ENCODE measurements at places on chromosomes 16 and 17. TPM values are rescaled to one million over a fixed set of nuclear protein-coding genes. Genes with fewer than 3 reads are reported as not detected.

Gene MYADML2
- not detected for total RNA-seq

Gene PLK1
- total RNA-seq, result 88.1 TPM

Gene SLFN12
- total RNA-seq, result 12.5 TPM

Gene YBX2
- 1.4 TPM for total RNA-seq

Gene COPRS
- total RNA-seq, result 21.9 TPM

Gene TOX3
- total RNA-seq, result not detected

Gene CCDC137
- 43.7 TPM for total RNA-seq

Gene NUDT16L1
- total RNA-seq, result 34.7 TPM

Gene HEATR9
- 0.45 TPM for total RNA-seq

Gene KRT33B
- total RNA-seq, result not detected

Gene OR1A1
- total RNA-seq, result 0.07 TPM

Gene VASN
- total RNA-seq, result not detected

Gene SP2
- 30.8 TPM for total RNA-seq

Gene MYH1
- not detected for total RNA-seq

Gene ENPP7
- not detected for total RNA-seq

Gene CACNG3
- total RNA-seq, result not detected

Gene CFAP97D1
- total RNA-seq, result not detected

Gene KCNG4
- not detected for total RNA-seq

Gene CHD9NB
- total RNA-seq, result 0.68 TPM

Gene ARL5C
- not detected for total RNA-seq

Gene ABCA8
- not detected for total RNA-seq

Gene CCL22
- 0.52 TPM for total RNA-seq

Gene ALOXE3
- total RNA-seq, result not detected

Gene C1QTNF1
- not detected for total RNA-seq

Gene ATP2C2
- not detected for total RNA-seq

Gene TEX19
- total RNA-seq, result 0.14 TPM

Gene HSF4
- 43.9 TPM for total RNA-seq

Gene SULT1A1
- 7.4 TPM for total RNA-seq

Gene SLFN11
- 88.2 TPM for total RNA-seq

Gene NPIPB9
- total RNA-seq, result 6.3 TPM

Gene BCAR1
- total RNA-seq, result not detected

Gene COIL
- total RNA-seq, result 19.2 TPM

Gene NETO2
- total RNA-seq, result 3.4 TPM

Gene DRC3
- not detected for total RNA-seq

Gene NEK8
- 7.3 TPM for total RNA-seq

Gene SMIM22
- not detected for total RNA-seq

Gene TM4SF5
- total RNA-seq, result not detected

Gene ULK2
- 14.8 TPM for total RNA-seq

Gene LRRC37A
- total RNA-seq, result 2.9 TPM

Gene FLOT2
- 212 TPM for total RNA-seq

Gene BCL6B
- 0.39 TPM for total RNA-seq

Gene CALB2
- not detected for total RNA-seq

Gene VMO1
- 0.27 TPM for total RNA-seq

Gene DHRS7C
- total RNA-seq, result not detected

Gene KRT39
- not detected for total RNA-seq

Gene WSCD1
- 0.20 TPM for total RNA-seq
